Activated naive CD4-positive, alpha-beta T cell (primary cell): ENCODE measurements at places on chromosomes 4 and X.

GRCh38 chr4:24793219-24794005, 2.0 kb upstream of the SOD3 start:
- no peak for DNase-seq

DNA sequence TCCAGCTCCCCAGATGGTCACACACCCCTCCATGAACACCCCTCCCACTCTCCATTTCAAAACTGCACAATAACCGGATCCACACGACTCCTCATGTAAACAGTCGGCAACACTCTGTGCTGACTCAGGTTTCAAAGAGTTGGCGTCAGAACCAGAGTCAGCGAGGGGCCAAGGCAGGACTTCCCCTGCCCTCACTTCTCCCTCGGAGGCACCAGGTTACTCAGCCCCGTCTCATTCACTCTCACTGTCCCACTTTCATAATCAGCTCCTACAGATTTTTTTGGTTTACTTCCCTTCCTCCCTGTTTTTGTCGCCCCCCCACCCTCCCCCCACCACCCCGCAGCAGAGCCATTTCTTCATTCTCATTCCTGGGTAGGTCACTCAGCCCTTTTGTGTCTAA, 2.7 kb upstream of the TIMP1 start:
- no peak for DNase-seq

DNA sequence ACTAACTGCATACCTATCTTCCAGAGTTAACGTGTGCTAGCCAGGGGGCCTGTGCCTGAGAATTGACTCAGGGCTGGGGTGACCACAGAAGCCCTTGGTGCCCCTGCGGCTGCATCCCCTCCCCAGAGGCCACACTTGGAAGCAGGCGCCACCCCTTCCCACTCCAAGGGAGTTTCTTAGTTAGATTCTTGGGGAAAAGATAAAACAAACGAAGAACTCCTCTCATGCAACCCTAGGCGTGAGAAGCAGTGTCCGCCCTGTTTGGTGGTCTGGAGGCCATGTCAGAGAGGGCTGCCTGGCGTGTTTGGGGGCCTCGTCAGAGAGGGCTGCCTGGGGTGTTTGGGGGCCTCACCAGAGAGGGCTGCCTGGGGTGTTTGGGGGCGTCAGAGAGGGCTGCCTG, 50.3 kb upstream of the HGFAC start:
- DNase-seq: no peak

- DNase-seq: no peak
These were observed 77.6 kb upstream of the PAQR3 start for GRCh38 chr4:79016878-79017277.

DNA sequence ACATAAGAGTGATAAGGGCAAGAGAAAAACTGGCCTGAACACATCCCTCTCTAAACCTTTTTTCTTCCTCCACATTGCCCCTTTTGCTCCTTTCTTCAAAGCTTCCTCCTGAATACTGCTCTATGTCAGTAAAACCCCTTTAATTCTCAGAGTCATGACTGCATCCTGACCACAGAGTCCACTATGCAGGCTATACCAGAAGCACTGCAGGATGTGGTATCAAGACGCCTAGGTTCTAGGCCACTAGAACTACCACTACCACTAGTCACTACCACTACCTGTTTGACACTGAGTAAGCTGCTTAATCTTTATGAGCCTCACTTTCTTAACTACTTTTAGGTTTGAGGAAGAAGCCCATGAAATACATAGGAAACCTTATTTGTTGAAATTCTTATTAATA, 38.7 kb downstream of the ARHGEF9 start:
- no peak for DNase-seq
